ENCODE measurements at places on chromosomes 2 and 18. TPM values are rescaled to one million over a fixed set of nuclear protein-coding genes. Genes with fewer than 3 reads are reported as not detected.
A peak's percentile ranks its signal among the peaks of the same experiment; 100 is the strongest.

GRCh38 chr2:215460682-215461382, 25.0 kb upstream of the FN1 start:
- H3K36me3 ChIP-seq = no peaks in the 10 kb centered on the region
- H3K27me3 ChIP-seq = no peaks in the 10 kb centered on the region
- no peaks in the 10 kb centered on the region for H3K4me1 ChIP-seq
- no peak for DNase-seq
- no peak overlapping the region for H3K27ac ChIP-seq
- no peak overlapping the region for H3K4me3 ChIP-seq

GRCh38 chr2:143482316-143482715, 353.1 kb downstream of the ARHGAP15 start:
- H3K4me3 ChIP-seq = no peak overlapping the region
- no peaks in the 10 kb centered on the region for H3K4me1 ChIP-seq
- DNase-seq = no peak

GRCh38 chr2:225083276-225083675, 41.0 kb upstream of the DOCK10 start:
- no peaks in the 10 kb centered on the region for H3K36me3 ChIP-seq
- no peaks in the 10 kb centered on the region for H3K4me1 ChIP-seq
- no peak overlapping the region for H3K27ac ChIP-seq

DNA sequence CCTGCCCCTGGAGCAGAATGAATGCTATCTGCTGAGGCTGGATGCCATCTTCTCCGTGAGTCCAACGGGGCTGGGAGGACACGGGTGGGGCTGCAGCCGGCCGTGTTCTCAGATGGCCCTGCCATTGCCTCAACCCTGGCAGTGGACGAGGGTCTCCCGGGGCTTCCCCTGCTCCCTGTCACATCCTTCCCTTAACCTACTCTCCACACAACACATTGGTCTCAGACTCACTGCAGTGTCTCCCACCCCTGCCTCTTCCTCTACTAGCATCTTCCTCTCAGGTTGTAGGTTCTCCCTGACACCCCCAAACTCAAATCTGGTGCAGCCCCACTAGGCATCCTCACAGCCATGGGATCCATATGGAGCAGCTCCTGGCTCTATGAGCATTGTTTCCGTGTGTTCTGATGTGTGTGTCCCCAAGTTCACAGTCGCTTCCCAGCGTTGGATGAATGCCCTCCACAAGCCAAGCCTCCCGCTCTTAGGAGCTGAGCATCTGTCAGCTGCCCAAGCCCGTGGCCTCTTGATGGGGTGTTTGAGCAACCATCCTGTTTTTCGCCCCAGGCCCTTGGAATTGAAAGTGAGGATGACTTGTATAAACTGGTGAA, 27.8 kb downstream of the OTOF start:
- no peak for DNase-seq
- H3K27ac ChIP-seq = no peak overlapping the region
- no peaks in the 10 kb centered on the region for H3K4me1 ChIP-seq
- no peaks in the 10 kb centered on the region for H3K36me3 ChIP-seq

GRCh38 chr2:101873543-101873942, 118.2 kb upstream of the IL1R2 start:
- H3K4me1 ChIP-seq = no peaks in the 10 kb centered on the region
- H3K27me3 ChIP-seq = no peaks in the 10 kb centered on the region
- peaks cover 24% of the 10 kb centered on the region for H3K36me3 ChIP-seq
- H3K27ac ChIP-seq = no peak overlapping the region
- no peak overlapping the region for H3K4me3 ChIP-seq

GRCh38 chr2:114642988-114643553, 200.6 kb downstream of the DPP10 start:
- H3K4me3 ChIP-seq = no peak overlapping the region
- DNase-seq = no peak
- no peaks in the 10 kb centered on the region for H3K36me3 ChIP-seq
- H3K27ac ChIP-seq = no peak overlapping the region

GRCh38 chr2:23207871-23208270, 177.1 kb upstream of the KLHL29 start:
- DNase-seq = peak; percentile 38
- H3K36me3 ChIP-seq = no peaks in the 10 kb centered on the region
- H3K27ac ChIP-seq = peak overlapping the region; percentile 73
- no peaks in the 10 kb centered on the region for H3K4me1 ChIP-seq
- H3K4me3 ChIP-seq = no peak overlapping the region

- no peaks in the 10 kb centered on the region for H3K36me3 ChIP-seq
- H3K27ac ChIP-seq = no peak overlapping the region
- DNase-seq = no peak
- H3K4me1 ChIP-seq = peaks cover 4% of the 10 kb centered on the region
Observed at GRCh38 chr2:111173856-111174255, 53.1 kb downstream of the BCL2L11 start.

DNA sequence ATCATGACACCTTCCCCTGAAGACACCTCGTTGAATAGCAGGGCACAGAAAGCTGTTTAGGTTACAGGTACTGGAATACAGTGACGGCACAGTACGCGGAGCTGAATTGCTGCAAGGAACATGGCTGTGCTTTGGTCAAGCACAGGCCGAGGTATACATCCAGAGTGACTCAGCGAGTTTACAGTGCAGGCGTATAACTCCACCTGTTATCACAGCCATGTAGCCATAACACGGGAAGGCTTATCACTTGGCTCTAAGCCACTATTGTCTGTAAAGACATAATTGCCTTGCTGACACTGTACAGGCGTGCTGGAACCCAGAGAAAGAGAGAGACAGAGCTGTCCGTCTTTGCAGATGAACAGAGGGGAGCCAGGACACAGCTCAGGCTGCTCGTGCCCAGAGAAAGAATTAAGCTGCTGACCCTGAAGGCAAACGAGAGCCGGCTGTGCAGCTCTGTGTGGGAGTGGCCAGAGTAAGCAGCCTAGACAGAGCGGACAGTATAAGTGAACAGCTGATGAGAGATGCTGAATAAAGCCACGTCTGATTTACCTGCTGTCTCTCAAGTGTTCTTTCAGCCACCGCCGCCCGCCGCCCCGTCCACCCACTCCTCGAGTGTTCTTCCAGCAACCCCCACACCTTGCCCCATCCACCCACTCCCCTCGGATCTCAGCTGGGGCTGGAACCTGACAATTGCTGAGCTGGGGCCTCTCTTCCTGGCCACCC, 87.3 kb upstream of the PPP1CB start:
- H3K27me3 ChIP-seq = no peaks in the 10 kb centered on the region
- DNase-seq = peak; percentile 79
- peaks cover 13% of the 10 kb centered on the region for H3K4me1 ChIP-seq
- H3K27ac ChIP-seq = peak overlapping the region; percentile 19
- H3K4me3 ChIP-seq = no peak overlapping the region

DNA sequence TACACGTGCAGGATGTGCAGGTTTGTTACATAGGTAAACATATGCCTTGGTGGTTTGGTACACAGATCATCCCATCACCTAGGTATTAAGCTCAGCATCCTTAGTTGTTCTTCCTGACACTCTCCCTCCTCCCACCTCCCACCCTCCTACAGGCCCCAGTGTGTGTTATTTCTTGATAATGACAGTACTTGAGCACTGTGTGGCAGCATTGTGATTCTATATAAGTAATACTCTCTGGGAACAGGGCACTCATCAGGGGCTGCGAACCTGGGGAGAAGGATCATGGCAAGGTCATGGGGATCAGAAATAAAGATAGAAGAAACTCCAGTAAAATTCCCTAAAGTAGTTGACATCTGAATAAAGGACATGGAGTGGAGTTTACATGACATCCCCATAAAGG, 1256.2 kb upstream of the CRIM1 start:
- H3K36me3 ChIP-seq = no peaks in the 10 kb centered on the region
- no peak overlapping the region for H3K27ac ChIP-seq
- H3K4me3 ChIP-seq = no peak overlapping the region
- no peaks in the 10 kb centered on the region for H3K4me1 ChIP-seq

DNA sequence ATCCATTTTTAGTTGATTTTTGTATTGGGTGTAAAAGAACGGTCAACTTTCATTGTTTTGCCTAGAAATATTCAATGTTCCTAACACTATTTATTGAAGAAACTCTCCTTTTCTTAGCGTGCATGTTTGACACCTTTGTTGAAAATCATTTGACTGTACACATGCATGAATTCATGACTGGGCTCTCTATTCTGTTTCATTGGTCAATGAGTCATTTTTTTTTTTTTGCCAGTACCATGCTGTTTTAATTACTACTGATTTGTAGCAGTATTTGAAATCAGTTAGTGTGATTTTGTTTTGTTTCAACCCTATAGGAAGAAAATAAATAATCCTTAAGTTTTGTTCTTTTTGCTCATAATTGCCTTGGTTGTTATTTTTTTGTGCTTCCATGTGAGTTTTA, 828.7 kb downstream of the SUCLG1 start:
- H3K36me3 ChIP-seq = no peaks in the 10 kb centered on the region
- no peaks in the 10 kb centered on the region for H3K27me3 ChIP-seq
- no peak overlapping the region for H3K27ac ChIP-seq
- no peaks in the 10 kb centered on the region for H3K4me1 ChIP-seq
- H3K4me3 ChIP-seq = no peak overlapping the region
- DNase-seq = no peak

DNA sequence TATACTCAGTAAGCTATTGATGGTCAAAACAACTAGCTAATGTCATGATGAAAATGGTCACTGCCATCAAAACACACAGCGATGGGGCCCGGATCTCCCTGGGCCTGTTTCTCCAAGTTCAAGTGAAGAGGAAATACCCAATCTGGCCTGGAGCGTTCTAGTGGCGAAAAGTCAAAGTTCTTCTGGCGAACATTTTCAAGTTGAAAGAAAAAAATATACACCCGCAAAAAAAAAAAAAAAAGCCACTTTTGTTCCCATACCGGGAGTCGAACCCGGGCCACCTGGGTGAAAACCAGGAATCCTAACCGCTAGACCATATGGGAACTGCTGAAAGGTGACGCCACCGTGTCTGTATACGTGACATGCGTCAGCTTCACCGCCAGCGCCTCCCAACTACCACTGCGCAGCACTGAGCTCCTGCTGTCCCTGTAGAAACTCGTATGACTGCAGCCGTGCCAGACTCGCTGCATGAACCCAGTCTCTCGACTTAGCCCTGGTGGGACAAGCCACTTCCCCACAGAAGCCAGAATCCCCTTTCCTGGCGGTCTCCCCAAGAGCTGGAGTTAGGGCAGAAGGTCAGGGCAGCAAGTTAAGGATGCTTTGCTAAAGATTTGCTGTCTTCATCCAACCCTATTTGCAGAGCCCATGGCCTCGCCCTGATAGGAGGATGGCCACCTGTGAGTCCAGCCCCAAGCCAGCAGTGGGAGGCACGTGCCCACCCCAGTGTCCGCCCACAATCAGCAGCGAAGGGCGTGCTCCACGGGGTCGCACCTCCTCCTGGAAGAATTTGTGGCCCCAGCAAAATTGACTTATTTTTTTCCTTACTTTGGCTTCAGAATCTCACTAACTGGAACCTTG, 5.6 kb upstream of the IMP4 start:
- H3K27me3 ChIP-seq = no peaks in the 10 kb centered on the region
- no peaks in the 10 kb centered on the region for H3K36me3 ChIP-seq
- peak; percentile 88 for DNase-seq
- no peaks in the 10 kb centered on the region for H3K4me1 ChIP-seq

- DNase-seq = no peak
- H3K36me3 ChIP-seq = no peaks in the 10 kb centered on the region
- H3K4me3 ChIP-seq = no peak overlapping the region
- H3K27ac ChIP-seq = no peak overlapping the region
Observed at GRCh38 chr2:43139501-43139900, 86.9 kb downstream of the ZFP36L2 start.

DNA sequence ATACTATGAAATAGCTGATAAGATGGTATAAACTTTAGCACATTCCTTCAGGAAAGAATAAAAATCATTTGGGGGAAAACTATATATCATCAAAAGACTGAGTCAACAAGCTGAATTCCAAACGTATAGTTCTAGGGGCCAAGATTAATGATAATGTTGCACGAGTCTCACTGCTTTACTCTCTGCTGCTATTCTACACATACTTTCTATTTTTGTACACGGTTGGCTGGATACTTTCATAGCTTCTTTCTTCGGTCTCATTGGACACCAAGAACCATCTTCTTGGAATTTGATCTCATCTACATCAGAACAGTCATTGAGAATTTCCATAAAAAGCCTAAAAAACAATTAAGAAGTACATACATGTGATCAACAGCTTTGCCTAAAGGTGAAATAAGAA, 72.7 kb upstream of the ST8SIA5 start:
- no peak for DNase-seq
- H3K27me3 ChIP-seq = no peaks in the 10 kb centered on the region
- H3K27ac ChIP-seq = no peak overlapping the region

DNA sequence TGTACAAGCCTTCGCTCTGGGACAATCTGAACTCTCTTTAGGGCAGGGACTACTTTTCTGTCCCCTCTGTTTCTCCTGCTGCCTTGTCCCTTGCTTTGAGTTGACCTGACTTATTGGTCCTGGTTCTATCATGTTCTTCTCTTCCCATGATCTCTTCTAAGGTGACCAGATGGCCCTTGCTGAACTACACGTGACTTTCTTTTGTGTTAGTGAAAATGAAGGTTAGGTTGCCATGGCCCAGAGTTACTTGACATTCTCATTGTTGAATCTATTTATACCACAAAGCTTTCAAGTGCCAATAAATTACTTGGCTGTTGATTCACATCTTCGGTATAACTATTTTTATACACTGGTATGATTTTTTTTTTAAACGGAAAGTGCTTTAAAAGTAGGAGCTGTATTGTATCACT, 24.4 kb downstream of the MRPL33 start:
- no peak overlapping the region for H3K27ac ChIP-seq
- no peak overlapping the region for H3K4me3 ChIP-seq
- no peaks in the 10 kb centered on the region for H3K27me3 ChIP-seq
- no peaks in the 10 kb centered on the region for H3K4me1 ChIP-seq
- DNase-seq = no peak
- no peaks in the 10 kb centered on the region for H3K36me3 ChIP-seq

- H3K27ac ChIP-seq = no peak overlapping the region
- DNase-seq = no peak
- no peaks in the 10 kb centered on the region for H3K27me3 ChIP-seq
Observed at GRCh38 chr2:99085421-99085820, 56.1 kb upstream of the C2orf15 start.

GRCh38 chr2:99609851-99610381, 120.1 kb upstream of the REV1 start:
- no peak overlapping the region for H3K27ac ChIP-seq
- H3K4me1 ChIP-seq = no peaks in the 10 kb centered on the region
- H3K27me3 ChIP-seq = no peaks in the 10 kb centered on the region
- DNase-seq = no peak
- no peaks in the 10 kb centered on the region for H3K36me3 ChIP-seq

The CLEC4F gene
- total RNA-seq = not detected

The NETO1 gene
- not detected for total RNA-seq

The OSR1 gene
- 1.7 TPM for total RNA-seq

The RHOB gene
- 77.5 TPM for total RNA-seq

The IL18RAP gene
- 0.69 TPM for total RNA-seq

The ANKRD30BL gene
- not detected for total RNA-seq

The ATP5F1A gene
- total RNA-seq = 799 TPM

Measured in colonic mucosa (tissue), 4 donors.